H4 (cell line): ENCODE measurements at places on chromosomes 7 and 10. TPM values are rescaled to one million over a fixed set of nuclear protein-coding genes. Genes with fewer than 3 reads are reported as not detected.

IFIT3 gene
- total RNA-seq = 24.6 and 31.4 TPM in 2 replicates

ACTL6B gene
- total RNA-seq = not detected in 2 replicates

LIPM gene
- total RNA-seq = not detected in 2 replicates

ATP6V0A4 gene
- 0.17 and 0.39 TPM in 2 replicates for total RNA-seq

PRPS1L1 gene
- total RNA-seq = not detected in 2 replicates

VAX1 gene
- not detected in 2 replicates for total RNA-seq

LLCFC1 gene
- total RNA-seq = not detected in 2 replicates

NOS3 gene
- total RNA-seq = 0.29 and 0.60 TPM in 2 replicates
